ENCODE measurements at places on chromosomes 7 and 10. TPM values are rescaled to one million over a fixed set of nuclear protein-coding genes. Genes with fewer than 3 reads are reported as not detected.

TMUB1 gene
- 57.2 TPM for total RNA-seq

SPDYE1 gene
- not detected for total RNA-seq

NOS3 gene
- total RNA-seq, result 6.8 TPM

FFAR4 gene
- not detected for total RNA-seq

SEC24C gene
- total RNA-seq, result 51.3 TPM

NANOS1 gene
- 16.1 TPM for total RNA-seq

DPP6 gene
- total RNA-seq, result 23.2 TPM

CPA1 gene
- total RNA-seq, result not detected

MBL2 gene
- not detected for total RNA-seq

ADCK2 gene
- total RNA-seq, result 29.6 TPM

RSPH10B gene
- total RNA-seq, result not detected

PTF1A gene
- not detected for total RNA-seq

MYPN gene
- total RNA-seq, result 1.9 TPM

AMPH gene
- 4.7 TPM for total RNA-seq

HNRNPH3 gene
- total RNA-seq, result 53.3 TPM

- peak; percentile 40 for ATAC-seq
These were observed 12.6 kb upstream of the NRBF2 start for GRCh38 chr10:63120554-63120953.

DNA sequence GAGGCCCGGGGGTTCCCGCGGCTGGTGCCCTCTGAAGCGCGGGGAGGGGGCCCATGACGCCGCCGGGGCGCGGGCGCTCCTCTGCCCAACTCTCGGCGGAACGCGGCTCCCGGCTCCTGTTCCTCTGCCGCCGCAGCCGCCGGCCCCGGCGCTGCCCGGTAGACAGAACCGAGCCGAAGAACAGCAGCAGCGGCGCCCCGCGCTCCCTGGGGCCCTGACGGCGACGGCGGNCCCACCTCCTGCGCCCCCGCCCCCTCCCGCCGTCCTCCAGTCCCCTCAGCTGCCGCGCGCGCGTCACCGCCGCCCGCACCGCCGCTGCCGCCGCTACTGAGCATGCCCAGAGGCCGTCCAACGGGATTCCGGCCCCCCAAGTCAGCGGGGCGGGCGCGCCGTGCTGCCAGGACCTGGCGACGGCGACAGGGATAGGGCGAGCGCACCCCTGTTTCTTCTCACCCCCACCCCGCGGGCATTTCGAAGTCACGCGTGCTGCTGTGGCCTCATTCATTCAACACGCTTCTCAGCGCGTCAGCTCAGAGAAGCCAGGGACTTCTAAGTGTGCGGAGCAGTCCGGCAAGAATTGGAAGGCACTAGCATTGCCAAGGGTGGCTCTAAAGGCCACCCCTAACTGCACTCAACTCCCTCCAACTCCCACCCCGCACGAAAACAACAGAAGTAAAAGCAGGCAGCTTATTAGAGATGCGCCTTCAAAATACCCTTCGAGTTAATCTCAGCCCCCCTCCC lies at the start of gene IPMK:
Gene IPMK (minus strand): TSS at position 182 of the 741 bp plus-strand sequence. CDS start 283 bp downstream, outside the sequence.
- ATAC-seq, result peak; percentile 86

GRCh38 chr10:132618158-132618919 lies 80.8 kb downstream of the INPP5A start:
- ATAC-seq, result no peak

DNA sequence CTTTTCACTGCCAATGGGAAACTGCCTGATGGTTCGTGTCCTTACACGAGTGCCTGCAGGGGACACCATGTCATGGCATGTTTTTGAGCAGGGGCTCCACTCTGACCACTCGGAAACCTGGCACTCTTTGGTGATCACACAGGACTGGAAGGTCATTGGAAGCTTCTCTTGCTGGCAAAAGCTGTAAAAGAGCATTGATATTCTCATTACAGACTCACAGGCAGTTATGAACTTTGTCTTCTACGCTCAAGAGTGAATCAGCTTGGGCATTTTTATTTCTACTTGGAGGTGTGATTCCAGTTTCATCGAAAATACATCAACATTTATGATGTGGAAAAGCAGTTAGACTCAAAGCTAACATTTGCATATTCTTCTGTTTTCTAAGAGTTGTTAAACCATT lies 238.7 kb downstream of the THSD7A start:
- ATAC-seq, result no peak

GRCh38 chr7:50146692-50147091 lies 53.6 kb upstream of the ZPBP start:
- ATAC-seq, result no peak

DNA sequence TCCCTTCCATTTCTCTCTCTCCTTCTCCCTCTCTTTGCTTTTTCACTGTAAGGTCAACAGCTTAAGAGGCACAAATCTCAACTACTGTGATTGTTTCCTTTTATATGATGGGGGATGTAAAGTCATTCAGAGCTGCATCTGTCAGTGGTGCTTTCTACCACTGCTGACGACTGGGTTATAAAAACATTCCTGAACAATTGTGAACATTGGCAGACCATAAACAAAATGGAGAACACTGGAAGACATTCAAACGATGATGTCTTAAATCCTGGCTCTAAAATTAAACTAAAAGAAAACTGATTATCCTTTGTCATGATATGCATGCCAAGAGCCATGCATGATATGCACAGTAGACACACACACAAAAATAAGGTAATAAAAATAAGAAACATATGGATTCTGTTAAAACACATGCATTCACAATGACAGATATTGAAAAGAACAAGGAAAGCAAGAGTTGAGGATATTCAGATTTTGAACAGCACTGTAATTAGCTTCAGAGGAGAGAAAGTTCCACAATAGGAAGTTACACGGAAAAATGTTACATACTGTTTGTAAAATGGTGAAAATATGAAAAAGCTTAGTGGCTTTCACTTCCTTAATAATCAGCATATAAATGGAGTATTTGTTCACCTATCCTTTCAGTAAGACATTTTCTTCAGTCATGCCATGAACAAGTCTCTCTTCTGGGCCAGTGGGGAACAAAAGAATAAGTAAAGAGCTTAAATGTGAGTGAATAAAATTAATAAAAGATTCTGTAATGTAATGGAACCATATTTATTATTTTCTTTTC lies 89.2 kb downstream of the RNLS start:
- ATAC-seq, result no peak

GRCh38 chr10:105161149-105161548 lies 520.1 kb downstream of the SORCS3 start:
- ATAC-seq, result no peak

- no peak for ATAC-seq
These were observed 487.0 kb upstream of the FZD8 start for GRCh38 chr10:36129051-36129450.

GRCh38 chr10:86366033-86366901 lies at the start of gene GRID1:
TSS of gene GRID1 (minus strand) at chr10:86366795.
- ATAC-seq, result peak; percentile 68

- ATAC-seq, result no peak
These were observed 38.7 kb upstream of the CDK1 start for GRCh38 chr10:60739558-60739957.

DNA sequence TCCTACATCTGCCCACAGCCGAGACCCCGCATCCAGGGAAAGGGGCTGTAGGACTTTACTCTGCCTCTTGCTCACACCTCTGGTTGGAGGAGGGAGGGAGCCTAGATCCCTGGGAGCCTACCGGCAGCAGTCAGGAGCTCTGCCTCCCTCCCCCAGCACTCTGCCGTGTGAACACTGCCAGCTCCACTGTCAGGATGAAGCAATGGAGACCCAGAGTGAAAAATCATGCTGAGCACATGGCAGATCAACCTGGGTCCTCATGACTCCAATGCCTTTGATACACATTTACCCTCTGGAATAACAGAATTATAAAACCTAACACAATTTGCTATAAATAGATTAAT lies 477.7 kb downstream of the TNS3 start:
- ATAC-seq, result no peak

- ATAC-seq, result no peak
These were observed 31.0 kb upstream of the ZEB1 start for GRCh38 chr10:31288001-31288400.

GRCh38 chr10:11303361-11304170 lies 285.9 kb downstream of the CELF2 start:
- no peak for ATAC-seq

DNA sequence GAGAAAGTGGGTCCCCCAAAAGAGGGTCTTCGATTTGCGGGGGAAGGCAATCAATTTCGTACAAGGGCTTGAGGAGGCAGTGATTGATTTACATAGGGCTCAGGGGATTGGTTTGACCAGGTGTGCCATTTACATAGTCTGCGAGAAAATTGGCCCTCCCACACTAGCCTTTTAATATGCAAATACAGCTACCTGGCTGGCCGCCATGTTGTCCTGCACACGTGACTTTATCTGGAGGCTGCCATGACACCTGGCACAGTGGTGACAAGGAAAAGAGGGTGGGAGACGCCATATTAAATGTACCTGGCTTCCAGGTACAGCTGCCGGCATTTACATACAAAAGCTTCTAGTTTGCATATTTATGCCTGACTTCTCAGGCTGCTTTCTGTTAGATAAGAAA lies 1577.2 kb upstream of the LRRTM3 start:
- no peak for ATAC-seq

DNA sequence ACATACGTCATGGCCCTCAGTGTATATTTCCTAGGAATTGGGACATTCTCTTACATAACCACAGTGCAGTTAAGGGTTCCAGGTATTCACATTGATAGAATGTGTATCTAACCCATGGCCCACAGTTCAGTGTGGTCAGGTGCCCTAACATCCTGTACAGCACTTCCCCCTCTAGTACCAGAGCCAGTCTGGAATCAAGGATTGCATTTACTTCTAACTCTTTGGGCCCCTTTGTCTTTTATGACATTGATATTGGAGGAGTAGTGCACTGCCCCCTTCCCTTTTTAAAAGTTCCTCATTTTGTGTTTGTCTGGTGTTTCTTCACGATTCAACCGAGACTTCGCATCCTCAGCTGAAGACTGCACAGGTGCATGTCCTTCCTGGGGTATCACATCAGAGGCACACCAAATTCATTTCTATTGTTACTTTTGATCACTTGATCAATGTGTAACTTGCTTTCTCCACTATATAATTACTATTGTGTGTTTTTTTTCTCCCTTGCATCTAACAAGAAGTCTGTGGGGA lies 22.4 kb upstream of the NPFFR1 start:
- no peak for ATAC-seq

DNA sequence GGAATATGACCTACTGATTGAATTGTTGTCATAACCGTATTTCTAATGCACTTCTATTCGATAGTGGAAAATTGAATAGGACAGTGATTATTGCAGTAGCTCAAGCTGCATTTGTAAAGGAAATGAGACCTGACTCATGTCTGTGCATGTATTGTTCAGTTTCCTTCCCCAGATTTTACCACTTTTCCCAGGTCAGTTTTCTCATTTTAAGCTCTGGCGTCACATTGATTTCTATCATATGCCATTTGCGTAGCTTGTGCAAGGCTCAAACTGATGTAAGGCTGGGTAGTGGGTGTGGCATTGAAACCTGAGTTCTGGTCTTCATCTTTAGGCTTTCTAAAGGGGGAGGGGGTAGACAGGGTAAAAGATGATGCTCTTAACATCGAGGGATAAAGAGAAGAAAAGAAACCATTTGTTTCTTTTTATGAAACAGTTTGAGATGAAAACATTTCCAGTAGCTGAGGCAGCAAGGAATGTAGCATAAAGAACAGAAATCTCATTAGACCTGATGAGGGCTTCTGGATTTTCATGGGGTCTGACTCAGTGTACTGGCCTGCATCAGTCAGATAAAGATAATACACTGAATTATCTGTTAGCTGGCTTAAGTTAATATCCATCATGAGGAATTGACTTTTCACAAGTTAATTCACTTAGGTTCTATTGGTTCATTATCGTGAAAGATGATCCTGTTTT lies 182.3 kb upstream of the CDCA7L start:
- peak; percentile 25 for ATAC-seq

DNA sequence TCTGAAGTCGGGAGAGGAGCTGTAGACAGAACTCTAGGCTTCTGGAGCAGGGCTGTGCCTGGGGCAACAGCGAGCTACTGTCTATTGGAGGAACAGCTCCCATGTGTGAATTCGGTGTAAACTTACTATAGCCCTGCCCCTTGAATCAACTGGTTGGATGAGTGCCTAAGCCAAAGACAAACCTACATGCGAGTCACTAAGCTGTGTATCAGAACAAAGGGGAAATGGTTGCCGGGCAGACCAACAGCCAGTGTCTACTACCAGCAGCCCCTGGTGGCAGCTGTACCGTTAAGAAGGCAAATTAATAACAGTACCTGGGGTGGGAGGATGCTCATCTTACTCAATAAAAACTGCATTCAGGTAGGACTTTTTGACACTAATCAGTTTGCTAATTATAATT lies 343.6 kb downstream of the ACTR3B start:
- ATAC-seq, result no peak

DNA sequence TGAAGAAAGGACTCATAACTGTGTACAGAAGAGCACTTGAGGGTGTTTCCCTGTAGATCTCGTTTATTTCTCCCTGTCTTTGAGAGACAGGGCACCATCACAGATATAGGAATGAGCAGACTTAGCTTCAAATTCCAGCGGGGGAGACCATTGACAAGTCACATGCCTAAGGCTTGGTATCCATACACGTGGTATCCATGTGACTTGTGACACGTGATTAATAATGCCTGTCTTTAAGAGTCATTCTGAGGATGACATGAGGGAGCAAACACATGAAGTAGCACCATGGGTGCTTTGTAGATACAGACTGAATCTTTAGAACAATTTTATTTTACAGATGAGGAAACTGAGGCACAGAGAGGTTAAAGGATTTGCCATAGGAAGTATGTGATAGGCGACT lies 292.3 kb downstream of the POU6F2 start:
- ATAC-seq, result no peak

GRCh38 chr7:116663744-116664143 lies 8.3 kb upstream of the MET start:
- ATAC-seq, result no peak

DNA sequence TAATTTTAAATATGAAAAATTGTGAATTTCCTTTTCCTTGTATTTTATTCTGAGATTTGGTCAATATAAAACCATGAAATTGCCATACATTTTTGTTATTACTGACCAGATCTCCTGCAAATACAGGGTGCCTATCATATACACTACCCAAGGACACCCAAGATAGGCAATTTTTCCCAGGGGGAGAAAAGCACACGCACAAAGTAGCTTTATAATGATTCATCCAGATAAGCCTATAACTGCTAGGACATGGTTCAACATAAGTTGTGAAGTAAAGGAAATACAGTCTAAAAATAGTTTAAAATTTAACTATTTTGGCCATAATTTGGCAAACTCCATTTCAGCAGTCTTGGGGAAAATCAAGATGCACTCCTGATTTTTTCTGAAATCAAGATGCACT lies 4.8 kb downstream of the RUFY2 start:
- ATAC-seq, result no peak

GRCh38 chr7:40288827-40289226 lies 154.0 kb downstream of the SUGCT start:
- no peak for ATAC-seq

GRCh38 chr7:156827587-156828203 lies 65.3 kb downstream of the LMBR1 start:
- ATAC-seq, result no peak
